NCI-H2081 treated with DMSO at 0.1 percent for 48 hours (cell line): ENCODE measurements at places on chromosomes 5 and 9.

DNA sequence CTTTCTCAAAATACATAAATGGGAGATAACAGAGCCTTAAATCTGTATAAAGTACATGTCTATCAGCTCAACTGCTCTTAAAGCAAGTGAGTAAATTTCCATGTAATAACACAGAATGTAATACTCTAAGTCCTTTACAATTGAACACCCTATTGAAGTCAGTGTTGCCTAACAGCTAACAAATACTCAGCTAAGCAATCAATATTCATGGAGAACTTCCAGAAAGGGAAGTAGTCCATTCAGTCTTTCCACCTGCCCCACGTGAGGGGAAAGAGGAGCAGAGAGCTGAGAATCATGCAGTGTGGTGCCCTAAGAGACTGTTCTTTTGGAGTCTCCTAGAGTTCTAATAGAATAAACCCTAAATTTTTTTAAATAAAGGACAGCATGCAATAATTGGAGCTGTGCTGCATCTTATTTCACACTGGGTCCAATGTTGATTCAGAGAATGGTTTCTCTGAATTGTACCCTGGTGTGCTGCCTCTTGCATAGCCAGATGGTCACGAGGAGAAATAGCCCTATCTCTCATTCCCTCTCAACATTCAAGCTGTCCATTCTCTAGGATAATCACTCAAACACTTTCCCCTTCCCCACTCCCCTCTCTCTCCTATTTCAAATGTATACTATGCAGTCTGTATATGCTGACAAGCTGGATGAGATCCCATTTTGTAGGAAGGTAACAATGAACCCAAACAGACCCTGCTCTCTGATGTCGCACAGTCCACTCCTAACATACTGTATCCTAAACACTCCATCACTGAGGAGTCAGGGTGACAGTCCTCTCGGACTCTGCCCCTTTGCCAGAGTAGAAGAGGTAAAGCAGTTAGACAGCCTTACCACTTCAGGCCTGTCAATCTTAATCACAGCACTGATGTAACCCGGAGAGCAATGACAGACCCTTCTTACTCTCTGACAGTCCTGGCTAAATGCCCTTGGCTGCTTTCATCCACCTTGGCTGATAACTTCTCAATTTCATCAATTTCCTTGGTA lies 134.8 kb downstream of the EPB41L4A start:
- DNase-seq, result no peak

DNA sequence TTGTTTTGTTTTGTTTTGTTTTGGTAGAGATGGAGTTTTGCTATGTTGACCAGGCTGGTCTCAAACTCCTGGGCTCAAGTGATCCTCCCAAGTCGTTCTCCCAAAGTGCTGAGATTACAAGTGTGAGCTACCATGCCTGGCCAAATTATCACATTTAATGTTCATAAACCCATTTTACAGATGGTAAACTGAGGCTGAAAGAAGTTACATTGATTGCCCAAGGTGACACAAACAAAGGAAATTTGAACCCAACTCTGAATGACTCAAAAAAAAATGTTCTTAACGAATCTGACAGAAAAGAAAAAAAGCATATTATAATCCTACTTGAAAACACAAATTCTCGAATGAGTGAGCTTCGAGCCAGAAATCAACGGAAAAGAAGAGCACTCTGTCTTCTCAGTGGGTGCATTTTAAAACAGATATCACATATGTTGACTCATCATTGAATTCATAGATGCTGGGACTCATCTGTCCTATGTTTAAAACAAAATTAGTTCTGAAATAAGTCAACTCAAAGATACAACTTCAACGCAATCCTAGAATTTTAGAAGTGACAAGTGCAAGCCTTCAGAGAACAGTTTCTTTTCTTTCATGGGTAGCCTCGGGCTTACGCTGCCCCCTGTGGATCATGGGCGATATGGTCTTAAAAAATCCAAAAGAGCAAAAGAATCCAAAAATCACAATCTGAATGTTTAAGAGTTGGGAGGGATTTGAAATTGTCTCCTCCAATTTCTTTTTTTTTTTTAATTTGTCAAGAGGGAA lies 28.4 kb downstream of the TIMD4 start:
- no peak for DNase-seq

GRCh38 chr9:77161191-77161590 lies 16.1 kb upstream of the VPS13A start:
- no peak for DNase-seq

DNA sequence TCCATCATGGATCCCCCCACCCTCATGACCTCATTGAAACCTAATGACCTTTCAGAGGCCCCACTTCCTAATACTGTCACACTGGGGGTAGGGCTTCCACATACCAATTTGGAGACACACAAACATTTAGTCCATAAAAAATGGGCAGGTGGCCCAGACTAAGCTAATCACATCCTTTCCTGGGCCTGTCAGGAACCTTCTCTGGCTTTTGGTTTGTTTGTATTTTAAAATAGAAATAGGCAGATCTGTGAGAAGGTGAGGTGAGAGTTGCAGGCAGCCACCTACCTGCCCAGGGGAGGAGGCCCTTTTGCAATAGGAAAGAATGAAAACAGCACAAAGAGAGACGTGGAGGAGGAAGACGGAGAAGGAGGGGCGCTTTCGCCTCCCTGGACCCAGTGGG lies 90.2 kb upstream of the BOD1 start:
- no peak for DNase-seq

- DNase-seq, result no peak
These were observed 217.7 kb upstream of the PANK3 start for GRCh38 chr5:168796593-168797580.

DNA sequence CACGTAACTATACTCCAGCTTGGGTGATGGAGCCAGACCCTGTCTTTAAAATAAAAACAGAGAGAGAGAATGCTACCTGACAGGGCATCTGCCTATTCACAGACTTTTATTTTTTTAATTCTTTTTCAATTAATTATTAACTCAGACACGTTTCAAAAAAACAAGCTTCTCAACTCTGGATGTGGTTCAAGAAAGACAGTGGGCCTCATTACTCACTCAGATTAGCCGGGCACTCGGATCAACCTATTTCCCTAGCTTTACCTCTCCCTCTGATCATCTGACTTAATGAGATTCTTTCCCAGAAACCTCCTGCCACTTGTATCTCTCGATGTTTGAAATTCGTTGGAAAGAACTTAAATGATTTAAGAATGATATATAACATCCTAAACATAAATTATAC lies 134.1 kb downstream of the TRPM6 start:
- no peak for DNase-seq

GRCh38 chr9:125821078-125821477 lies 73.9 kb downstream of the PBX3 start:
- DNase-seq, result no peak

DNA sequence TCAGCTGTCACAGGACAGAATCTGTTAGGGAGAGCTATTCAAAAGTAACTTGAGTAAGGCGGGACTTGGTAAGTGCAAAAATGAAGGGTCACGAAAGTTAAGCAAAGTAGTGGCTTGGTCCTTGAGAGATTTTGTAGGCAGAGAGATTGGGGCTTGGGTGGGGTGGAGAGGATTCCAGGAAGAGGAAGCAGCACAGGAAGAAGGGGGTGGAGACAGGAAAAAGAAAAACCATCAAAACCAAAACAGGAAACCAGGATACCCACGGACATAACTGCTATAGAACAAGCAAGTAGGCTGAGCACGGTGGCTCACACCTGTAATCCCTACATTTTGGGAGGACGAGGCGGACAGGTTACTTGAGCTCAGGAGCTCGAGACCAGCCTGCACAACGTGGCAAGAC lies 3.7 kb downstream of the ROPN1L start:
- DNase-seq, result no peak

GRCh38 chr5:158140120-158140731 lies 281.3 kb upstream of the CLINT1 start:
- DNase-seq, result no peak

- DNase-seq, result no peak
These were observed 2.7 kb downstream of the CDC14B start for GRCh38 chr9:96616817-96617438.

DNA sequence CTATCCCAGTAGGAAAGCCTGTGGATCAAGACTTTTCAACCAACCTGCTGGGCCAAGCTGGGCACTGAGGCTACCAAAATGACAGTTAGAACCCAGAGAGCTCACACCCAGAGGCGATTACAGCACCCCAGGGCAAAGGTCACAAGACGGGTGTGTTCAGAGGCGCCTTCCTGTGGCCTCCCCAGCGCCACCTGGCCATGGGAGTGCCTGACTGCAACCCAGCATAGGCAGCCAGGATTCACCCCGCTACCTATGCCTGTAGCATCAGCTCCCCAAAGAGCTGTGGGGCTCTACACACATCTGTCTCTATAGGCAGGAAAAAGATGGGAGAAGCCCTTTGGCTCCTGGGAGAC lies 33.5 kb downstream of the PDGFRB start:
- DNase-seq, result no peak

- DNase-seq, result no peak
These were observed 1.1 kb upstream of the FGF1 start for GRCh38 chr5:142686968-142687367.

DNA sequence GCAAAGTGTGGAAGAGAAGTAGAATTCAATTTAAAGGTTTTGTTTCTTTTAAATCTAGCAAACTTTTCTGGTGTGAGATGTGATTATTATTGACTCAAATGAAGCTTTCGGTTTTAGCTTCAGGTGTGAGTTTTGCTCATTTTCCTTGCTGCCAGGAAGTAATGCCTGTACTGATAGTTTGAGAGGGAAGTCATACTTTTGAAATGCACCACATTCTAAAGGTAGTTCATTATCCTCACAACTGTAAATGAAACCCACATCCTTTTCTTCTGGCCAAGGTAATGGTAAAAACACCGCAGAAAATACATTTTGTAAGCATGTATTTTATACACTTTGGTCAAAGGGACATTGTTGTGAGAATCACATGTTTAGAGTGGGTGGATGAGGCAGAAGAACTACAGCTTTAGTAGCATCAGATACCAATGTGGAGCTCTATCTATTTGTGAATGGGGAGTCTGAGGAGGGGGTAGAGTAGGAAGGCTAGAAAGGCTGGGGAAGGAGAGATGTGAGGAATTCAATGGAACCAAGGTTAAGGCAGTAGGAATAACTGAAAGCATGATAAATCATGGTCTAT lies 167.0 kb upstream of the CDKN2B start:
- no peak for DNase-seq

DNA sequence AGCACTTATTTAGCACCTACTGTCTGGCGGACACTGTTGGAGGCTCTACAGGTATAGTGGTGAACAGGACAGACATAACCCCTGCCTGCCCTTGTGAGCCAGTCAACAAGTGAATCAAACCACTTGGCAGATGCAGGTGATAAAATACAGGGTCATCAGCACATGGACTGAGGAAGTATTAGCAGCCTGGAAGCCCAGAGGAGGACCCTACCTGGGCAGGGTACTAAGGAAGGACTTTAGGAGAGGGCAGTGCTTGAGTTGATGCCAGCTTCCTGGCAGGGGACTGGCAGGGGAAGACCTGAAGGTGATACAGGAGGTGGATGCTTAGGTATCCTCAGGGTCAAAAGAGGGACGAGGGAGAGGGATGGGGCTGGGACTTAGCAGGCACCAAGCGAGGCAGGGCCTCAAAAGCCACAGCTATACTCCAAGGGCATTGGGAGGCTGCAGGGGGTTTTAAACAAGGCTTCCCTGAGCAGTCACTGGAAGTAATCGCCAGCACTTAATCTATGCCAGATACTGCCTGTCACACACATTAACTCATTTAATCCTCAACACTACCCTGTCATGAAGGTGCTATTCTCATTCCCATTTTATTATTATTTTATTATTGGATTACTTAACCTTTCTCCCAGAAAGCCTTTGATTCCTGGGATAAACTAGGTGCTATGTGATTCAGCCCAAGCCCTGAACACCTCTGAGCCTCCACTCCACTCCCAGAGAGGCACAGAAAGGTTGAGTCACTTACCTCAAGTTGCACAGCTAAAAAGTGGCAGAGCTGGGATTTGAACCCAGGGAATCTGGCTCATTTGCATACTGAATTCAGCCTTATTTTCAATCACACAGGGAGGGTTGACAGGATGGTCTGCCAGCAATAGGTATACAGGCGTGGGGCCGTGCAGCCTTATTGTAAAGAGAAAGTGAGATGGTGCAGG lies 63.8 kb upstream of the ORM1 start:
- no peak for DNase-seq

DNA sequence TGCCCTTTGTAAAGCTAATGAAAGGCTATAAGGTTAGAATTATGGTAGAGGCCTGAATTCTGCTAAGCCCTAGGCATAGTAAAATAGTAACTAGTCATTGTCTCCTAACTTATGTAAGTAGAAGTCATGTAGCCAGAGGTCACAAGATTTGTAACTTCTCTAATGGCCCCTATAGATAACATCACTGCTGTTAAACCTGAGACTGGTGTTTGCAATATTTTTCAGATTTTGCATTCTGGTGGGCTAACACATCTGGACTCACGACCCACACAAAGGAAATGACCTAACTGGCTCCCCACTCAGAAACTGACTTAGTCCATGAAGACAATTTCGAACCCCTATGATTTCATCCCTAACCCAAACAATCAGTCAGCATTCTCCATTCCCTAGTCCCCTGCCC lies 37.2 kb upstream of the TTC39B start:
- no peak for DNase-seq

DNA sequence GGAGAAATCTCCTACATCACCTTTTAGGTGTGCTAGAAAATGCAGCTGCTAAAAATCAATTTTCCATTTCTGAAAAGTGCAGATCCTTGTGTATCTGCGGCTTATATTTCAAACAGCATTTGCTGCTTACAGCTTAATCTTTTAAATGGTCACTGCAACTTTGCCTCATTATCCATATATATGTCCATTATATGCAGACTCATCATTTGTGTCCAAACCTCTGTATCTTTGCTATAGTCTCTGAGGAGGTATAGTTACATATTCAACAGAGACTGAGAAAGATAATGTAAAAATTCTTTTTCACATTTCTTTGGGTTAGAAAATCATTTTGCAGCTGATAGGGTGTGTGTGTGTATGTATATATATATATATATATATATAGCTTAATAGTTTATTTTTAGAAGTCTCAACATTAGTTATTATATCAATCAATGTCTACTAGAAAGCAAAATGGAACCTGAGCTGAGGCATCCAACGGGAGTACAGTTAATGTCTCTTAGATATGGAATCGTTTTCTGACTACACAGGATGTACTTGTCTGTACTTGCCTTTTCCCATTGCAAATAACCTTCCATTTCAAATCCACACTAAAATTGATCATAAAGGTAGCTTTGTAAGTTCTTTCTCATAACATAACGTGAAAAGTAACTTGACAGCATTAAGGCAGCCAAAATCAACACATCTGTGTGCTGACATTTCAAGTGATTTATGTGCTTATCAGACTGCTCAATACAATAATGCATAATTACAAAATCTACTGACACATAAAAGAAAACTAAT lies 267.0 kb upstream of the HAPLN1 start:
- DNase-seq, result no peak

GRCh38 chr5:86909418-86910295 lies 291.9 kb downstream of the COX7C start:
- no peak for DNase-seq

DNA sequence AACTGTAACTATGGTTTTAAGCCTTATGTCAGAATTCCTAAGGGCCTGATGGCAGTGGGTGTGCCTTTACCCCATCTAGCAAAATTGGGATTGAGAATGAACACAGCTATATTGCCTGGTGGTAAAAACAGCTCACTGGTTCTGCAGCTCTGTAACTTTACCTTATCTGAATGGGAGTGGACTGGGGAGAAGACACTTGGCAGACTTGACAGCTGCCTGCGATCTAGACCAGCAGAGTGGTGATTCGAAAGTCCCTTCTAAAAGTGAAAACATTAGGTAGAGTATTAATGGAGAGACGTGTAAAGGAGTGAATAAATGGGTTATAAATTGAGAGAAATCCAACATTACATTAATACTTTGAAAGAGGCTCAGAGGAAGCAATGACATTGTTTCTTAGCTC lies 289.1 kb upstream of the EDIL3 start:
- no peak for DNase-seq
